ENCODE measurements at places on chromosomes 4 and X.

- DNase-seq, result no peak
These were observed 202.5 kb upstream of the RPL34 start for GRCh38 chr4:108417923-108418322.

DNA sequence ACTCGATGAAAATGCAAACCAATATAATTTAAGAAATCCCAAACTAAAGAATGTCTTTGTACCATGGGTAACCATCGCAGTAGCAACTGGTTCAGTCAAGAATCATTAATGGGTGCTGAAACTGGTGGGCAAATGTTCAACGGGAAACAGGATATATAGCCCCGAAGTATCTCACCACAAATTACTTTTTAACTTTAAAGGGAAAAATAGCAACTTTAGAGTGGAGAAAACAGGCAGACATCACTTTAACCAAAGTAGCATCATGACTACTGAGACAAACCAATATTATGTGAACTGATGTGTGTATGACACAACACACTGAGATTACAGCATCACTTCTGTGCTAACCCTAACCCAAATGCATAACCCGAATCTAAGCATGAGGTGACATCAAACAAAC lies 33.8 kb upstream of the SLAIN2 start:
- no peak for DNase-seq

GRCh38 chr4:128827296-128827695 lies 17.8 kb downstream of the JADE1 start:
- peak; percentile 67 for DNase-seq

DNA sequence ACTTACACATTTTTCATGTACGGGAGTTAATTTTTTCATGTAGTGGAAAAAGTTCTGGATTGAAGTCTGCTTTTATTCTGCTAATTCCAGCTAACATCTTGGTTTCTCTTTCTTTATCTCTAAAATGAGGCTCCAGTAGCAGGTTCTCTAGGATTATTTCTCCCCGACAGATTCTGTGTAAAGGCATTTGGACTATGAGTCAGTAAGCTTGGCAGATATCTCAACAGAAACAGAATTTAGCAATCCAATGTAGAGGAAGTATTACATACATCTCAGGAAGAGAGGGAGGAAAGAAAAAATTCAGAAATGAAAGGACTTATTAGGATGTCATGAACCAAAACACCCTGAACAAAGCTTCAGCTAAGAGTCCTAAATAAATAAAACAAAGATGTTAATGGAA lies 1682.3 kb upstream of the TENM3 start:
- peak; percentile 28 for DNase-seq

- DNase-seq, result no peak
These were observed 42.9 kb downstream of the MOSPD2 start for GRCh38 chrX:14916017-14916674.

DNA sequence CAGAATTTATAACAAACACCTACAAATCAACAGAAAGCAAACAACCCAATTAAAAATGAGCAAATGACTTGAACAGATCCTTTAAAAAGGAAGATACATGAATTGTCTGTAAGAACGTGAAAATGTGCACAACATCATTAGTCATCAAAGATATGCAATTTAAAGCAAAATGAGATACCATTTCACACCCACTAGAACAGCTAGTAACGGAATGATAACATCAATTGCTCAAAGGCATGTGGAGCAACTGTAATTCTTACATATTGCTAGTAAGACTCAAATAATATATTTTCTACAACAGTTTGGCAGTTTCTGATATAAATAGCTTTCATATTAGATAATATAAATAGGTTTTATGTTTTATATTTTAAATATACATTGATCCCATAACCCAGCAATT lies 82.5 kb downstream of the LCORL start:
- DNase-seq, result no peak

DNA sequence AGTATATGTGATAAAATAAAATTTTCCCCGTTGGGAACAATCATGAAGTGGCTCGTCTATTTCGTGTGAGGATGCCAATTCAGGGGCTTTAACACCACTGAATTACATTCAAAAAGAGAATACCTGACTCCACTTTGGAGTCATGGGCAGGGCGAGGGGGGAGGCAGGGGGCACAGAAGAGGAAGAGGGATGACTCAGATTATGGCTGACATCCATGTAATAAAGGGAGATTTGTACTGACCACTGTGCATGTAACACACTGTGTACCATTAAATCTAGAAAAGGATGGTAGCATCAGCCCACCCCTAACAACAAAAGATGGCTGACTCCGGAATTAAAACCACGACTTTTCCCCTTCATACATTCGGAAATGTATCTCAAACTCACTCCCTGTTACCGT lies 1.3 kb downstream of the SLC9A7 start:
- DNase-seq, result no peak

GRCh38 chr4:185018834-185019455 lies 655 bp downstream of the HELT start:
- DNase-seq, result no peak

- no peak for DNase-seq
These were observed 3.6 kb downstream of the APOO start for GRCh38 chrX:23904096-23904495.

DNA sequence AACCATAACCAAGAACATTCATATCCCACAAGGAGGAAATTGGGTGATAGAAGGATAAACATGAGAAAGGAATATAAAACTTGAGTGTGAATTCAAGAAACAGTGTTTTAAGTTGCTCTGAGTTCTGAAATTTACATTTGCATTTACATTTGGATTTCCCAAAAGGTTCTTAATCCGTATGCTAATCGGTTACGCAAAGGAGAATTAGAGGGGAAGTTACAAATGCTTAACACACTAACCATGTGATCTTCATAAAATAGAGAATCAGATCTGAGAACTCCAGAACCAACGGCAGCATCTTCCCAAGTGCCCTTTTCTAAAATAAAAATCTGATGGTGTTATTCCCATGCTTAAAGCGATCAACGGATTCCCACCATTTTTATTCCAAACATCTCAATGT lies 48.0 kb downstream of the PROM1 start:
- DNase-seq, result no peak

DNA sequence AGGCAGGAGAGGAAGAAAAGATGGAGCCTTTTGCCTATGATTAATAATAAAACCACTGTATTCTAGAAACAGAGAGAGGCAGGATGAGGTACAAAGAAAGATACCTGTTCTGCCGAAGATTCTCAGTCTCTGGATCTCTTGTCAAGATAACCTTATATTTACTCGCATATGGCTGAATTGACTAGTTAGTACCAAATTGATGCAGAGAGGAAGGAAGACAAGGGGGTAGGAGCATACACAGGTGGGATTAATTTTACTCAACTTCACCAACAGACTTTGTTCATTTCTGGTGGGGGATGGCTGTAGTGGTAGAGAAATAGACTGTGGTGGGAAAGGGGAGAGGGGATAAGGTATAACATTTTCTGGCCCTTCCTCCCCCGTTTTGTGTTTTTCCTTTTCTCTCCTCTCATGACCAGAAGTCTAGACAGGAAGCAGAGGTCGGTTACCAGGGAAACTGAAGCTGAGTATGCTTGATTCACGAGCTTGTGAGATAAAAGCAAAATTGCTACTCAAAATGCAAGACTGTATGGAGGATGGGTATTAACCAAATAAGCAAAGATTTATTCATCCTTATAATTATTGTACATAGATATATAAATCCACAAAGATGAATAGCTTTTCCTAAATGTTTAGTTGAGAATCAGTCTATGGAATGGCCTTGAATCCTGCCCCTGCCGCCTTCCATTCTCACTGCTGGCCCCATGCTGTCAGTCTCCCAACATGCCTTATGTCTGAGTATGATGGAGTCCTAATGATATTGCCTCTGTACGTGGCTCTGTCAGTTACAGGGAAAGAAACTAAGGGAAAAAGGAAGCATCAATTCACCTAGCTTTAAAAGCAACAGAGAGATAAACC lies 17.8 kb upstream of the PAGE2B start:
- no peak for DNase-seq

DNA sequence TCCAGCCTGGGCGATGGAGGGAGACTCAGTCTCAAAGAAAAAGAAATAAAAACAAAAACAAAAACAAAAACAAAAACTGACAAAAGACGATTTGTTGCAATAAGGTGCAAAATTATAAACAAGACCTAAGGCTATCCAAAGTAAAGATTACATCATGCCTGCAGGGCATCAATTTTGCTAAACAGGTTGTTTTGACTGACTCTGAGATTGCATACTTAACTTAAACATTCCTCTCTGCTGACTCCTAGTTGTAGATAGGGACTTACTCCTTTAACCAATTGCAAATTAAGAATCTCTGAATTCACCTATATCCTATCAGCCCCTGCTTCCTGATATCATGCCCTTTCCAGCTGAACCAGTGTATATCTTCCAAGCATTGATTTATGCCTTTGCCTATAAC lies 2687.3 kb downstream of the PCDH7 start:
- DNase-seq, result no peak

DNA sequence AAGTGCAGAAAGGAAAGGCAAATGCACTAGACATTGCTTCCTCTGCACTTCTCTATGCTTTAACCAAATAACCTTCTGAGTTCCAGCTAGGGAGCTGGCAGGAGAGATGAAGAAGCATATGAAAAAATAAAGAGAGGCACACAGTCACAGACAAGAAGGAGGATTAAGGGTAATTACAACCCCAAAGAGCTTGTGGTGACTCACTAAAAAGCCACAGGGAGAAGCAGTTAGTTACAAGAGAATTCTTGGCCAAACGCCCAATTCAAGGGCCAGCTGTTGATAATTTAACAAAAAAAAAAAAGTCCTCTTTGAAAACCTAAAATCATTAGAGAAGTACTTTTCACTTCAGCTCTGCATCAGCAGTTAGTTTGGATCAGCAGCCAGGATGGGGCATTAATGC lies 478.0 kb downstream of the KCNIP4 start:
- DNase-seq, result peak; percentile 84

DNA sequence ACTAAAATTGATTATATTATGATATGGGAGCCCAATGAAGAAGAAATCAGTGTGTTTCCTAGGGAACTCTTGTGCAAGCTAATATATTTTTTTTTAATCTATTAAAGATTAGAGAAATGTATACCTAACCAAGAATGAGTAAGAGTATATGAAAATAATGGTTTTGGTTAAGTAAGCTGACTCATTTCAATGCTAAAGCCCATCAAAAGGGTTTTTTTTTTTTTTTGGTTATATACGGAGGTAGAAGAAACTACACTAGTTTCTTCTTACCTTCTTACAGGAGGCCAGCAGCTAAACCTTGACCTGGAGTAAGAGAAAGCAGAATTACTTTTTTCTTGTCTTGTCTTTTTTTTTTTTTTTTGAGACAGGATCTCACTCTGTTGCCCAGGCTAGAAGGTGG lies 27.5 kb downstream of the RUFY3 start:
- DNase-seq, result no peak

- DNase-seq, result no peak
These were observed 47.0 kb upstream of the MAN2B2 start for GRCh38 chr4:6527683-6528595.

DNA sequence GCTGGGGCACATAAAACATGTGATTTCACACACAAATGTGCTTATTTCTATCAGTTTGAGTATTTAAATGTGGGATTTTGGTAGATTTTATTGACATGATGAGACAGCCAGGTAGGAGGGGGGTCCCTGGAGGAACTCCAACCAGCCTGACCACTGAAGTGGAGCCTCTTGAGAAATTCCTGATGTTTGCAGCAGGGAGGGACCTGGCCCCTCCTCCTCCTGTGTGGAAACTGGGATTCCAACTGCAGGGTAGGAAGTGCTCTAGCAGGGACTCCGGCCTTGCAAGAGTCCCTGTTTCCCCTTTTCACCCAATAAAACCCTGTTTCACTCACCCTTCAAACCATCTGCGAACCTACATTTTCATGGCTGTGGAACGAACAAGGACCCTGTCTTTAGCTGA lies 2224.0 kb upstream of the AGA start:
- peak; percentile 12 for DNase-seq

DNA sequence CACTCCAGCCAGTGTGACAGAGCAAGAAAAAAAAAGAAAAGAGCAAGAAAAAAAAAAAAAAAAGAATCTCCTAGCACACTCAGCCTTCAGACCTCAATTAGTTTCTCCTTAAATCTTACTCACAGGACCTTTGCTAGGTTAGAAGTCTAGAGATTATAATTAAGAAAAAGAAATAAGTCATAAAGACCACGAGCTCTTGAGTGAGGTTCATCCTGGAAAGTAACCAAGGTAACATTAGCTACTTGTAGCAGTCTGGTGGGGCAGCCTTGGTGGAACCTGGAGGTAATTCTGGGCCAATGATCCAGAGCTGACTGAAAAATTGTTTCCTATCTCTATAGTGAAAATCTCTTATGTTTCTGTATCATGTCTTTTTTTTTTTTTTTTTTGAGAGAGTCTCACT lies 21.2 kb upstream of the DDX3X start:
- no peak for DNase-seq

DNA sequence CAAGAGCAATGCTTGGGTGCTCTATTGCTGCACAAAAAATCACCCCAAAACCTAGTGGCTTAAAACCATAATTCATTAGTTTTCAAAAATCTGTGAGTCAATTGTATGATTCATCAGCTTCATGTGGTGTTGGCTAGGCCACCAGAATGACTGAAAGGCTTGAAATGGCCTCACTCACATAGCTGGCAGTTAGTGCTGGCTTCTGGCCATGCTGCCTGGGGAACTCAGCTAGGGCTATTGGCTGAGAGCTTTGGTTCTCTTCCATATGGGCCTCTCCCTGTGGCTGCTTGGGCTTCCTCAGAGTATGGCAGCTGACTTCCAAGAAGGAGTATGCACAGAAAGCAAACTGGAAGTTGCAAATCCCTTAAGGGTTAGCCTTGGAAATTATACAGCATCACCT lies 3.1 kb upstream of the MTMR1 start:
- peak; percentile 80 for DNase-seq

- no peak for DNase-seq
These were observed 640.8 kb upstream of the INTU start for GRCh38 chr4:126991965-126992364.

DNA sequence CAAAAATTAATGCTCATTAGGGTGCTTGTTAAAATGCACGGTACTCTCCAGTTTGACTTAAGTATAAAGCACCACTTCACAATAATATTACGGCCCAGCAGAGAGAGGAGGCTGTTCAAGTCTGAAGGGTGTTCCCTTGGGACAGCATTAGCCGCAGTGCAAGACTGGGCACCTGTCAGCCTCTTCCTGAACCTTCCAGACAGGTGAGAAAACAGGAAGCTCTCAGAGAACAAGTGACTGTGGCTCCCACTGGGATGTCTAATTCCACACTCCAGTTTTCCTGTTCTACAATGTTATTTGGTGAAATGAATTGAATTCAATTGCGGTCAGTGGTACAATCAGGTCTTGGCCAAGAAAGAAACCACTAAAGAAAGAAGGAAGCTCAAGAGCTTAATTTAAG lies 414.4 kb downstream of the SMARCA1 start:
- no peak for DNase-seq

DNA sequence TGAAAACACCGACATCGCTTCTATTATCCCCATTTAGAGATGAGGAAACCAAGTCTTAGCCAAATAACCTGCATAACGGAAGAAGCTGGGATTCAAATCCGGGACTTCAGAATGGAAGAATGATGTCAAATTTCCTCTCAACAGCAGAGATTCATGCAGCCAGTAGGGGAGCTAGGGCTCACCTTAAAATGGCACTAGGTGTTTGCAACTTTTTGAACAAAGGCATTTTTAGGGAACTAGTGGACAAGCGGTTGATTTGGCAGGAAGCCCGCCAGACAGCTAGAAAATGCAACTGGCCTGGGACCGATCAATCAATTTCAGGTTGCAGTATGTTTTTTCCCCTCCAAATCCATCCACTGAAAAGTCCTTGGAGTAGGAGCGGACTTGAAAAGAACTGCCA lies 224.2 kb downstream of the PTTG2 start:
- DNase-seq, result no peak
